ENCODE measurements at places on chromosomes 1 and 21. TPM values are rescaled to one million over a fixed set of nuclear protein-coding genes. Genes with fewer than 3 reads are reported as not detected.

DNA sequence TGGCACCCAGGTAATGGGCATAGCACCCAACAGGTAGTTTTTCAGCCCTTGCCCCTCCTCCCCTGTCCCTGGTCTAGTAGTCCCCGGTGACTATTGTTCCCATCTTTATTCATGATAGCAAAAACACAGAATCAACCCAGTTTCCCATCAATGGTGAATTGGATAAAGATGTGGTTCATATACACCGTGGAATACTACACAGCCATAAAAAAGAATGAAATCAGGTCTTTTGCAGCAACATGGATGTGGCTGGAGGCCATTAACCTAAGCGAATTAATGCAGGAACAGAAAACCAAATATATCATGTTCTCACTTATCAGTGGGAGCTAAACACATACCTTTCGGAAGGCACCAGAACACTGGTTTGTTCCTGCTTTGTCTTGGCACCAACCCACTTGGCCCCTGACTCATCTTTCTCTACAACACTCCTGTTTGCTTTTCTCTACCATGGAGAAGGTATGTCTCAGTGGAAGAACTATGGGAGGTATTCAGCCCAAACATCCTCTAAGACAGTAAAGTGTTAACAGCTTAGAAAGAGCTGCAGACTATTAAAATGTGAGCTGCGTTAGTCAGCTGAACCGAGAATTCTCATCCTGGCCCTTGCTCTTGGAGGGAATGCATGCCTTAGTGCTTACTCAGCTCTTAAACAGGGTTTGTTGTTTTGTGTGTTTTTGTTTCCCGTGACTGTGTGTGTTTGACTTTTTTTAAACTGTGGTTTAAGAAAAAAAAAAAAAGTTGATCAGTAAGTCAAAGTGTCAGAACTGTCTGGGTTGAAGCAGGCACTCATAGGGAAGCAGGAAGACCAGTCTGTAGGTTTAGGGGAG is 203.0 kb downstream of the TOMM20 start:
- H3K27ac ChIP-seq: peak overlapping the region; percentile 60
- no peaks in the 10 kb centered on the region for H3K27me3 ChIP-seq
- H3K4me1 ChIP-seq: peaks cover 17% of the 10 kb centered on the region
- peak; percentile 99 for DNase-seq
- H3K4me3 ChIP-seq: no peak overlapping the region

- DNase-seq: no peak
- no peaks in the 10 kb centered on the region for H3K4me1 ChIP-seq
- peaks cover 47% of the 10 kb centered on the region for H3K27me3 ChIP-seq
- no peak overlapping the region for H3K27ac ChIP-seq
- H3K4me3 ChIP-seq: peak overlapping the region; percentile 81
These were observed 90.2 kb upstream of the VAMP3 start for GRCh38 chr1:7680955-7681268.

The CELA2A gene
- total RNA-seq: not detected

The MNDA gene
- not detected for total RNA-seq

- no peaks in the 10 kb centered on the region for H3K27me3 ChIP-seq
- H3K36me3 ChIP-seq: no peaks in the 10 kb centered on the region
- no peaks in the 10 kb centered on the region for H3K4me1 ChIP-seq
- H3K4me3 ChIP-seq: no peak overlapping the region
- no peak for DNase-seq
- H3K27ac ChIP-seq: no peak overlapping the region
These were observed 7.5 kb downstream of the PRXL2B start for GRCh38 chr1:2594001-2594640.

DNA sequence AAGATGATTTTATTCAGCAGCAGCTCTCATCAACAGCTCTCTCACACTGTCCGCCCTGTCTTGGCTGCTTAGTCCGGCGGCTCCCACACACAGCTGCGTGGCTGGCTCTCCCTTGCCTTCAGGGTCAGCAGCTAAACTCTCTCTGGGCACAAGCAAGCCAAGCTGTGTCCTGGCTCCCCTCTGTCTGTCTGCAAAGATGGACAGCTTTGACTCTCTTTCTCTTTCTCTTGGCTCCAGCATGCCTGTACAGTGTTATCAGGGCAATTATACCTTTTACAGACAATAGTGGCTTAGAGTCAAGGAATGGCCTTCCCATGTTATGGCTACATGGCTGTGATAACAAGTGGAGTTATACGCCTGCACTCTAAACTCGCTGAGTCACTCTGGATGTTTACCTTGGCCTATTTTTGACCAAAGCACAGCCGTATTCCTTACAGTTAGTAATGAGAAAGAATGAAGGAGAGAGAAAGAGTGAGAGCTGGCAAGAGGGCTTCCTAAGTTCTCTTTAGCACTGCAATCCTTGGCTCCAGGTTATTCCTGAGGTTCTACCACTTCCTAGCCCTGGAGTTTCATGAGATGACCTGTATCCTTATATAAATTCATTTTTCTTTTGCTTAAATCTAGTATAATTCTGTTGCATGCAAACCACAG is 59.9 kb upstream of the ZSWIM5 start:
- peaks cover 8% of the 10 kb centered on the region for H3K4me1 ChIP-seq
- no peak overlapping the region for H3K4me3 ChIP-seq
- peak; percentile 91 for DNase-seq
- H3K27me3 ChIP-seq: no peaks in the 10 kb centered on the region

DNA sequence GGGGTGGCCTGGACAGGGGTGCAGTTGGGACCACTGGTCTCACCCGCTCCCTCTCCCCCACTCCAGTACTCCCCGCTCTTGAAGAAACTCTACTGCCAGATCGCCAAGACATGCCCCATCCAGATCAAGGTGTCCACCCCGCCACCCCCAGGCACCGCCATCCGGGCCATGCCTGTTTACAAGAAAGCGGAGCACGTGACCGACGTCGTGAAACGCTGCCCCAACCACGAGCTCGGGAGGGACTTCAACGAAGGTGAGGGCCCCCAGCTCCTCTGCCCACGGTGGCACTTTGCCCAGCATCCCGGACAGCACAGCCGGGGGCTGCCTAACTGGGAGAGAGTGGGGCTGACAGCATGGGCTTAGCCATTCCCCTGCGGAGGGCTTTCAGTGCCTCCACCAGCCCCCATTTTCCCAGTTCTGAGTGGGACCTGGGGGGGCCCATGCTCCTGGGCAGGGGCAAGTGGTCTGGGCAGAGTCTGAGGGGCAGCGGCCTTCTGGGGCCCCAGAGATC is 30.2 kb upstream of the CCDC27 start:
- no peak for DNase-seq
- peaks cover 7% of the 10 kb centered on the region for H3K27me3 ChIP-seq
- H3K27ac ChIP-seq: no peak overlapping the region
- no peaks in the 10 kb centered on the region for H3K36me3 ChIP-seq
- H3K4me1 ChIP-seq: no peaks in the 10 kb centered on the region

The ALPL gene
- total RNA-seq: 0.56 TPM

The SELENBP1 gene
- 21.1 TPM for total RNA-seq

DNA sequence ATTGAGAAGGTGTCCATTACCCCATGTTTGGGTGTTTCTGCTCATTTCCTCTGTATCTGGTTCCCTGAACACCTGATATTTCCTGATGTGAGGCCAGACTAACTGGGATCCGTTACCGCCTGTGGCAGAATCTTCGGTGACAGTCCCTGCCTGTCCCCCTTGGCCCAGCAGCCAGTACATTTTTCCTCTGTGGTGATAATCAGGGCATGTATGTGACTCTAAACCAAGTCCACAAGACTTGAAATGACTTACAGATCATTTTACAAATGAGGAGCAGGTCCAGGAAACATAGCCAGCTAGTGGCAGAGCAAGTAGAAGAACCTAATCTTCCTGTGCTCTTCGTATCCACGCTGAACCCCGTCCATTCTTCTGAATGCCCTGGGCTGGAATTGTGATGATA is 143.5 kb upstream of the IPO9 start:
- no peak for DNase-seq
- no peaks in the 10 kb centered on the region for H3K36me3 ChIP-seq
- no peak overlapping the region for H3K27ac ChIP-seq
- H3K27me3 ChIP-seq: no peaks in the 10 kb centered on the region
- H3K4me3 ChIP-seq: no peak overlapping the region

- H3K4me1 ChIP-seq: peaks cover 6% of the 10 kb centered on the region
- H3K27ac ChIP-seq: no peak overlapping the region
- H3K4me3 ChIP-seq: no peak overlapping the region
These were observed 4.9 kb downstream of the SCNN1D start for GRCh38 chr1:1285102-1285571.

The ZNF593OS gene
- not detected for total RNA-seq
